ENCODE measurements at places on chromosomes 13 and 19.

DNA sequence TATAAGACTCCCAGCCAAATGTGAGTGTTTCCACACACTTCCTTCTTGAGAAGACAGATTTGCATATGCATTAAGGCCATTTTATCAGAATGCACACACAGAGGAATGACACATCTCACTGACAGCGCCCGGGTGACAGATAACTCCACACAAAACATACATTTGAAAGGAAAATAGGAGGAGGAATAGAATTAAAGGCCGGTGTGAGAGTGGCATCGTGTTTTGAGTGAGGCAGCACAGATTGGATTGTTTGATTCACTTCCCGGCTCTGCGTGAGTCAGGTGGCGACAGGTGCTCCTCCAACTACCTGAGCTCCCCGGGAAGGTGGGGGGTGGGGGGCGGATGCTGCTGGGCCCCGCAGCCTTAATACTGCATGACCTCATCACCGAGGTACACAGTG, 429.0 kb downstream of the TSHZ3 start:
- no peak for DNase-seq

DNA sequence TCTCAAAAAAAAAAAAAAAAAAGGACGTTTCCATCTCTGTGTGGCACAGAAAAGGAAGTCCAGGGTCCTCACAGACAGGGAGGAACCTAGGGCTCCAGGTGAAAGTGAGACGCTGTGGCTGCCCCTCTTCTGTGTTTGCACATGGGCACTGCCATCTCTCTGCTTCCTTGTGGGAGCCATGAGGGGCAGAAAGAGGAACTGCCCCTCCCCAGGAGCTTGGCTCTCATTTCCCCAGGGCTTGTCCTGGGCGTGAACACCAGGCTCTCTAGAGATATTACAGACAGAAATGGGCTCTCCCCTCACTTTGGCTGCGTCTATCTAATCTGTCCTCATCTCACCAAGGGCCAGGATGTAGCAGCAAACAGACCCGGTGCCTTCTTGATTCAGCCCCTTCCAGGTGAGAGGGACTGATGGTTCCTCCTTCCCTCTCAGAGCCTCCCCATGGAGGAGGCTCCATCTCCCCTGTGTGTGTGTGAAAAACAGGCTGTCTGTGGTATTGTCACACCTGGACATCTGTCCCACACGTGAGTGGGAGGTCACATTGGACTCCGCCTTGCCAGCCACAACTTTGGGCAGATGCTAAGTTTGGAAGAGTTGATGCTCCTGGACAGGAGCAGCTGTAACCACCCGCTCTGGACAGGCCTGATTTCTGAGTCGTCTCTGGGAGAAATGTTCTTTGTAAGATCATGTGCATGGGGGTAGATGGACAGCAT, 840 bp upstream of the LILRA4 start:
- DNase-seq: no peak

DNA sequence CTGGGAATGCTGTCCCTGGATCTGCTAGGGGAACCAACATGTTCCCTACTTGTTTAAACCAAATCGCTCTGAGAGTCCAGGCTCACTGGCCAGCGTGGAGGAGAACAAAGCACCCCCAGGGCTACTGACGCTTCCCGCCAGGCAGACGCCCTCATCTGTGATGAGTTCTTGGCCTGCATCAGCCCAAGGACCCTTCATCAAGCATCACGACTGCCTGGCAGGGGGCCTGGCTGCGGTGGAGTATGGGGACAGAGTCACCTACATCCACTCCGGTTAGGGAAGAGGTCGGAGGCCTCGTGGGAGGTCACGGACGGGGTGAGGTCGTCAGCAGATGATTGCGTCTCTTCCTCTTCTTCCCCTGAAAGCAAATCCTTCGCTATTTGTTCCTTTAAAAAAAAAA, 17.7 kb downstream of the MIER2 start:
- DNase-seq: no peak

DNA sequence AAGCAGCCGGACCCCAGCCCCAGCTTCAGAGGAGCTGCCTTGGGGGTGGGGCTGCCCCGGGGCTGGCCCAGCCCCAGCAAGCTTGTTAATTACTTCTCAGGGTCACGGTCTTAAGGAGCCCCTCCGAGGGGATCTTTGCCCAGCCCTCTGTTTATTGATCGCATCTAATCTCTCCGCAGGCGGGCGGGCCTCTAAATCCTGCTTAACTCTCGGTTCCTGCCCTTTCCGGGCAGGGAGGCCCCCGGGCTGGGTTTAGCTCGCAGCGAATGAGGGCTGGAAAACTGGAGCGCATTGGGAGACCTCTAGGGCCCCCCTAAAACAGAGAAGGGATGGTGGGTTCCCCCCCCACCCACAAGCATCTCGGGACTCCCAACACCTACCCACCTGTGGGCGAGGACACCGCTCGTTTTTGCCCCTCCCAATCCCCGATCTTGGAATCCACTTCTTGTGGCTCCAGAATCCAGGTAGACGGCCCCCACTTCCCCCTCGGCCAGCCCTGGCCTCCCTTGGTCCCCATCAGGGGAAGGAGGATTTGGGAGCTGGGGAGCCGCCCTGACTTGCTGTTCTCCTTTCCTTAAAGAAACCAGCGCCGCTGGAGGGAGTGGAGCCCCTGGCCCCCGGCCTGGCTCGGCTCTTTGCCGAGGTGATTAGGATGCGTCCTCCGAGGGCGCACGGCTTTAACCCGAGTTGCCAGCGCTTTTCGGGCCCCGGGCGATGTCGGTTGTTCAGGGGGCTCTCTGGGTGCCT, 59.5 kb upstream of the ADGRL1 start:
- DNase-seq: no peak

- DNase-seq: no peak
These were observed at the start of gene LRP3 for GRCh38 chr19:33193865-33194362. TSS of gene LRP3 (plus strand) at chr19:33194330. CDS start at chr19:33194786, 456 bp downstream.

GRCh38 chr13:93550236-93550635, 323.6 kb downstream of the GPC6 start:
- no peak for DNase-seq
